ENCODE measurements at places on chromosomes 11 and 22. TPM values are rescaled to one million over a fixed set of nuclear protein-coding genes. Genes with fewer than 3 reads are reported as not detected.

CELSR1 gene
- 32.9 TPM for total RNA-seq

JAML gene
- 17.2 TPM for total RNA-seq

DNA sequence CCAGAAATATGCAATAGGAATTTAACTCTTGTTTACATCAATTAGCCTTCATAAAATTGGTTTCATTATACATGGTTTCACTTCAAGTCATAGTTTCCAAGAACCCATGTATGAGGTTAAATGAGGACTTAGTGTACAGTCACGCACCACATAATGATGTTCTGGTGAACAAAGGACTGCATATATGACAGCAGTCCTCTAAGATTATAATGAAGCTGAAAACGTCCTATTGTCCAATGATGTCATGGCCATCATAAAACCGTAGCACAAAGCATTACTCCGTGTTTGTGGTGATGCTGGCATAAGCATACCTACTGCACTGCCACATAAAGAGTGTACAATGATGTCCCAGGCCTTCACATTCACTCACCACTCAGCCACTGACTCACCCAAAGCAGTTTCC is 31.1 kb downstream of the SMCO4 start:
- peaks cover 7% of the 10 kb centered on the region for H3K4me1 ChIP-seq
- no peak overlapping the region for H3K4me3 ChIP-seq
- no peak overlapping the region for H3K27ac ChIP-seq
- DNase-seq, result no peak

- H3K27me3 ChIP-seq, result no peaks in the 10 kb centered on the region
- no peak overlapping the region for H3K4me3 ChIP-seq
- no peaks in the 10 kb centered on the region for H3K36me3 ChIP-seq
- DNase-seq, result no peak
- H3K27ac ChIP-seq, result no peak overlapping the region
These were observed 413.0 kb upstream of the LRRC4C start for GRCh38 chr11:41872426-41872825.

- no peaks in the 10 kb centered on the region for H3K27me3 ChIP-seq
- peaks cover 35% of the 10 kb centered on the region for H3K4me1 ChIP-seq
- peak overlapping the region; percentile 79 for H3K27ac ChIP-seq
- DNase-seq, result no peak
- no peaks in the 10 kb centered on the region for H3K36me3 ChIP-seq
These were observed 34.3 kb downstream of the TSPAN18 start for GRCh38 chr11:44760917-44761550.

MPPED2 gene
- total RNA-seq, result 4.4 TPM
